ENCODE measurements at places on chromosomes 16 and 17.

DNA sequence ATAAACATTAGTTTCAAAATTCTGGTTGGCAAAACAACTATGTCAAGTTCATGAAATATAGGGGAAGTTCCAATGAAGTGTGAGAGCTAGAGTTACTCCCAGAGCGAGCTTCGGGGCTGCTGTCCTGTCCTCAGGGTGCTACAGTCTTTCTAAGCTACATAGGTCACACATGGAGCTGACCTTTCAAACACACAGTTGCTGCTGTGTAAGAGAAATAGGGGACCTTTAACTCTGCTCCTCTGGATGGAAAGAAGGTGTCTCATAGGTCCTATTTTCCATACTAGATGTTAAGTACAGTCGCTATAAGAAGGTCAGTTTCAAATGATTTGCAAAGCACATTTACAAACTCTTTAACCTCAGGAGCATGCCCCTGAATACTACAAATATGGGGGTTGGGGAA lies 6.3 kb upstream of the AHSP start:
- no peak for DNase-seq

DNA sequence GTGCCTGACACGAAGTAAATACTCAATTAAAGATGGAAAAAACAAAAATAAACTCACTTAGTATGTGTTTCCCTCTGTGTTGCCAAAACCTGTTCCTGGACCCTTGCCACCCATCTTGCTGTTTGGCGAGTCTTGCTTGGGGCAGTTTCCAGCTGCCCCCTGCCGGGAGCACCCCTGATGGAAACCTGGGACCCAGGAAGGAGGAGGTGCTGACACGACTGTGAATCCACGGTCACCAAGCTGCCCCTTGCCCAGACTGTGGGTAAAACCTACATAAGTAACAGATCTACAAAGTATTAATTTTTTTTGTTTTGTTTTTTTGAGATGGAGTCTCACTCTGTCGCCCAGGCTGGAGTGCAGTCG lies 50.1 kb upstream of the SIAH1 start:
- DNase-seq, result no peak

- DNase-seq, result no peak
These were observed 197.1 kb downstream of the SHISA9 start for GRCh38 chr16:13098536-13098935.

- DNase-seq, result no peak
These were observed 1014.7 kb upstream of the RBFOX1 start for GRCh38 chr16:6317934-6318333.

GRCh38 chr17:82668631-82669099 lies 20.4 kb upstream of the WDR45B start:
- no peak for DNase-seq

- DNase-seq, result no peak
These were observed 13.8 kb upstream of the SP6 start for GRCh38 chr17:47864791-47865216.

- no peak for DNase-seq
These were observed 90.8 kb downstream of the TBC1D16 start for GRCh38 chr17:79944821-79945391.

DNA sequence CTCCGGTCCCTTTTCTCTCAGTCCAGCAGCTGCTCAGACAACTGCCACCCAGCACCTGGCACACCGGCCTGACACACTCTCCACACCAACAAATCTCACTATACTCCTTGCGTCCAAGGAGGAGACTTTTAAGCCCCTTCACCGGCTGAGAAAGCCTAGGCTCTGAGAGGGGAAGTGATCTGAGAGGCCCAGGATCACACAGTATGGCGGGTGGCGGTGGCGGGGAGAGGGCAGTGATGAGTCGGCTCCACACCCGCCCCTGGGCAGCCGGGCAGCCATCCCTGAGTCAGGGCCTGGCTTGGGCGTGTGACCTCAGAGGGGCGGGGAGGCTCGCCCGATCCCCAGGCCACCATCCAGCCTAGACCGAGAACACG lies 569 bp downstream of the FLII start:
- peak; percentile 51 for DNase-seq

DNA sequence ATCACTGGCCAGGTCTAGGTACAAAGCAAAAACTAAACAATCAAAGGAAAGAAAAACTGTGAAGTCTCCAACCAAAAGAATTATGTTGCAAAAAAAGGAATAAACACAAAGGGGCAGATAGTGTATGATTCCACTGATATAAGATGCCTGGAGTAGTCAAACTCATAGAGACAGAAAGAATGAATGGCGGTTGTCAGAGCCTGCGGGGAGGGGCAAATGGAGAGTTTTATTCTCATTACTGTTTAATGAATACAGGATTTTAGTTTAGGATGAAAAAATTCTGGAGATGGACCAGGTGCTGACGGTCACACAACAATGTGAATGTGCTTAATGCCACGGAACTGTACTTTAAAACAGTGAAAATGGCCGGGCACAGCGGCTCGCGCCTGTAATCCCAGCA lies 20.7 kb downstream of the STAT5B start:
- DNase-seq, result no peak

GRCh38 chr17:50472286-50472685 lies 3.6 kb upstream of the CHAD start:
- no peak for DNase-seq

Data from amniotic stem cell (primary cell).